NCI-H1105 (cell line): ENCODE measurements at places on chromosomes 3 and 15.

DNA sequence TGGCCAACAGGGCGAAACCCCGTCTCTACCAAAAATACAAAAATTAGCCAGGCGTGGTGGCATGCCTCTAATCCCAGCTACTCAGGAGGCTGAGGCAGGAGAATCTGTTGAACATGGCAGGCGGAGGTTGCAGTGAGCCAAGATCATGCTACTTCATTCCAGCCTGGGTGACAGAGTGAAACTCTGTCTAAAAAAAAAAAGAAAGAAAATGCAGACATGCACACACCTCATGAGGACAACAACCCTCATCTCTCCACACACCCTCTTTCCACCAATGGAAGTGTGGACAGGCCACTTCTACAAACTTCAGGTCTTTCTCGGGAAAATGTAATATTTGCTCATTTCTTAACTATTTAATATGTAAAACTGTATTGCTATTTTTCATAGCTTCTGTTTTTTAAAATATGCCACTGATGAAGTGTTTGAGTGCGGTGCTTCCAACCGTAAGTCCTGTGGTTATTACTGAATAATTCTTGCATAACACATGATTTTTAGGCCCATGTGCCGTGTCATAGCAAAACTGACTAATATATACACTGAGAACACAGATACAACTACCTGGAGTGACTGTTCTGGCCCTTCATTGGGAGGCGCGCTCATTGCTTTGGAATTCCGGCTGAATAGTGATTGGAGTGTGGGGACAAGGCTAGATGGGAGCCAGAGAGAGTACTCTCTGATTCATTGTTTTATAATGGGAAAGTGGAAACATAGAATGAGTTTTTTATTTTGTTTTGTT is 23.1 kb downstream of the LRRC31 start:
- no peak for DNase-seq

DNA sequence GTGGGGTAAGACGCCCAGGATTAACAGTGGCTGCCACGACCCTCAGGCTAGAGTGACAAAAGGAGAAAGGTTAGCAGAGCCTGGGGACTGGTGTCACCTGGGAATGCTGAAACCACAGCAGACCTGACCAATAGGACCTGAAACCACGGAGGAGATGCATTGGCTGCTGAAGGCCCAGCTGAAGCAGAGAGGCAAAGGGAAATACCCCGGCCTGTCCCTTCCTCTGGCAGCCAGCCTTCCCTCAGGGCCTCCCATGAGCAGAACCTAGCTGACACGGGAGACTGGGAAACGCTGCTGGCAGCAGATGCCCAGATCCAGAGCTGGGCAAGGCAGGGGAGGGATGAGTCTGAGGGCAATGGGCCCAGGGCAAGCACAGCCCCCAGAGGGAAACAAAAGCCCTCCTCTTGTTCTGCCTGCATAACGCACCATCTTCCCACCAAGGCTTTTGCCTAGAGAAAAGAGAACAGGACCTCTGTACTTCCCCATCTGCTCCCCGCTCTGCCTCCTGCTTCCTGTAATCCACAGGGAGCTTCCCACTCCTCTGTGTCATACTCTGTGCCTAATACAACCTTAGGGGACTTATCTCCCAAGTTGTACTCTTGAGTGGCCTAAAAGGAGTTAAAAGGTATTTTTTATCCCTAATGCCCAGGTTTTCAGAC is 216.2 kb downstream of the ABHD5 start:
- no peak for DNase-seq

DNA sequence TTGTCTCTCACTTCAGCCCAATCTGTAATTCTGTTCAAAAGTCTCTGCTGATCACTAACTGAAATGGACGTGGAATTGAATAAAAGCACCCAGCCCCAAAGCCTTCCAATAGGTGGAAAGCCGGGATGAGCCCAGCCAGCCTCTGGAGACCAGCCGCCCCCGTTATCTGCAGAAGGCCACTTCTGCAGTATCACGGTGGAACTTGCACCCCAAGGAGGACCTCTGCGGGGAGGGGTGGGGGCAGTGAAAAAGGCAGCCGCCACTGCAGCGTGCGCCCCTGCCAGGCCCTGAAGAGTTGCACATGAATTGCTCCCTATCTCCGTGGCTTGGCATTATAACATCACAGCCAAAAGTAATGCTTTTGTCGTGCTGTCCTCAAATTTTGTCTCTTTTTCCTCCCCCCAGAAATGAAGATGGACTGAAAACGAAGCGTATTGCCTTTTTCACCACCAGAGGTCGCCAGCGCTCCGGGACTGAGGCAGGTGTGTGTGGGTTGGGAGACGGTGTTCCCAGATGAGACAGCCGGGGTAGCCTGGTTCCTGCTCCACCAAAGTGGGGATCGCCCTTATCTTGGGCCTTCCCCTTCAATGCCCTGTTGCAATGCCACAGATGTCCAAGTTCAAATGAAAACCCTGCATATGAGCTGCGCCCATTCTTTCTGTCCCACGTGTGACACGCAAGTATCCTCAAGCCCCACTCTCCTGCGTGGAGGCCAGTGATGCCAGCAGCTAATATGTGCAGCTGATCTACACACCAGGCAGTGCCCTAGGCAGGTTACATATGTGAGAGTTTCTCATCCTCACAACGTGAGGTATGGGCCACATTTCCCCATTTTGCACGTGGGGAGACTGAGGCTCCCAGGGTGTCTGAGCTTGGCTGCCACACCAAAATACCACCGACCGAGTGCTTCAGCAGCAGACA is 96.0 kb downstream of the LRRK1 start:
- DNase-seq, result peak; percentile 78

DNA sequence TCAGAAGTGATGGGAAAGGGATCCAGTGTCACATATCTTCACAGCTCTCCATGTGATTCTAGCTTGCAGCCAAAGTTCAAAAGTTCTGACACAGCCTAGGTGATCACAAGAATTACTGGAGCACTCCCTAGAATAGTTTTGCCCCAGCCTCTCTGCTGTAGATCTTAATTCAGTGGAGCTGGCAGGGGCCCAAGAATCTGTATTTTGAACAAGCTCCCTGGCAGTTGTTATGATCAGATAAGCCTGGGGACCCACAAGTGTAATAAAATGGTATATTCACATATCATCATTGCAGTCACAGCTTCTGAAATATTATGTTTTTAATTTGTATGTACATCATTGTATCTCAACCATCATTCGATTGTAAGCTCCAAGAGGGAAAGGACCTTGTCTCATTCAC is 62.3 kb downstream of the NOX5 start:
- DNase-seq, result no peak

GRCh38 chr15:57969355-57969754 is 96.2 kb downstream of the ALDH1A2 start:
- no peak for DNase-seq

DNA sequence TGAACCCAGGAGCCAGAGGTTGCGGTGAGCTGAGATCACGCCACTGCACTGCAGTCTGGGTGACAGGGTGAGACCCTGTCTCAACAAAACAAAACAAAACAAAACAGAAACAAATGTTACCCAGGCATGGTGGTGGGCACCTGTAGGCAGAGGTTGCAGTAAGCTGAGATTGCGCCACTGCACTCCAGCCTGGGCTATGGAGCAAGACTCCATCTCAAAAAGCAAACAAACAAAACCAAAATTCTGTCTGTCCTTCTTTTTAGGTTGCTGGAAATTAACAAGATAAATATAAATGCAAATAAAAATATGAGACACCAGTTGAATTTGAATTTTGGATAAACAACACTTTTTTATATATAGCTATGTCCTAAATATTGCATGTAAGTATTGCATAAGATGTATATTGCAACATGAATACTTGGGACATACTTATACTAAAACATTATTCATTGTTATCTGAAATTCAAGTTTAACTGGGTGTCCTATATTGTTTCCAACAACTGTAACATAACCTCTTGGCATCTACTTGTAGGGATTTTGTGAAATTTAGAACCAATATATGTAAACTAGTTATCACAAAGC is 4.7 kb upstream of the CEP97 start:
- DNase-seq, result no peak

- DNase-seq, result no peak
Observed at GRCh38 chr3:120148187-120148949, 54.1 kb upstream of the GSK3B start.
